ENCODE measurements at places on chromosomes 13 and 19. TPM values are rescaled to one million over a fixed set of nuclear protein-coding genes. Genes with fewer than 3 reads are reported as not detected.

DNA sequence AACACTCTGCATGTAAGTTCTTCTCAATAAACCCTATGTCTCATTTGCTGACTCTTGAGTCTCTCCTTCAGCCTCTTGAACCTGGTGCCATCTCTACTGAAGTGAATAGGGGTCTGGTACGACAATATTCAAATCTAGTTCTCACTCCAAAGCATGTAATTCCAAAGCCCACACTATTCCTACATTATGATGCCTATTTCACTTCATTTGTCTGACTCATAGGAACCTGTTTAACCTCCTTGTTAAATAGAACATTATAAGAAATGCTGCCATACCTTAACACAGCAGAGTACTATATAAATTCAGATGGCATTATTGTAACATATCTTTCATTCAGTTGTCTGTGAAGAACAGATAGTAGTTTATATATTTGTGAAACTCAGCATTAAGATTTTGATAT lies 67.1 kb downstream of the STARD13 start:
- no peak overlapping the region for H3K4me3 ChIP-seq
- H3K27ac ChIP-seq, result peak overlapping the region; percentile 55
- H3K4me1 ChIP-seq, result peaks cover 38% of the 10 kb centered on the region

Gene PSG2
- total RNA-seq, result 0.41 TPM

- no peaks in the 10 kb centered on the region for H3K27me3 ChIP-seq
- no peaks in the 10 kb centered on the region for H3K4me1 ChIP-seq
- H3K27ac ChIP-seq, result no peak overlapping the region
- no peak overlapping the region for H3K4me3 ChIP-seq
Observed at GRCh38 chr19:32773126-32773525, 53.6 kb downstream of the TDRD12 start.

DNA sequence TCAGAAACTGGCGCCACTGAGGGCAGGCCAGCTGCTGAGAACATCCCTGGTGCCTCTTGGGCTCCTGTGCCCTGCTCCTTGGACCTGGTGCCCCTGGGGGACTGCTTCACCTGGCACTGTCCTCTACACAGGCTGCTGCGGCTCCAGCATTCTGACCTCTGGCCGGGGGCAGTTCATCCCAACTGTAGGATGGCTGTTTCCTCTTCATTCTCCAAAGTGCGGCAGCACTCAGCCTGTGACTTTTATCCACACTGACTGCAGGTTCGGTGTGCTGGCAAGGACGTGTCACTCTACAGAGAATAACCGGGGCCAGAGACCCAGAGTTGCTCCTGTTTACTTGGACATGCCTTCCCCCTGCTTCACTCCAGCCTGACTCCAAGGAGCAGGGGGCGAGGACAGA lies 7.6 kb upstream of the ANKRD10 start:
- no peak for DNase-seq
- H3K4me3 ChIP-seq, result no peak overlapping the region
- no peak overlapping the region for H3K27ac ChIP-seq
- no peaks in the 10 kb centered on the region for H3K36me3 ChIP-seq
- no peaks in the 10 kb centered on the region for H3K4me1 ChIP-seq
- peaks cover 11% of the 10 kb centered on the region for H3K27me3 ChIP-seq

Gene SERTM1
- 0.41 TPM for total RNA-seq

Gene ZNF528
- 7.5 TPM for total RNA-seq

DNA sequence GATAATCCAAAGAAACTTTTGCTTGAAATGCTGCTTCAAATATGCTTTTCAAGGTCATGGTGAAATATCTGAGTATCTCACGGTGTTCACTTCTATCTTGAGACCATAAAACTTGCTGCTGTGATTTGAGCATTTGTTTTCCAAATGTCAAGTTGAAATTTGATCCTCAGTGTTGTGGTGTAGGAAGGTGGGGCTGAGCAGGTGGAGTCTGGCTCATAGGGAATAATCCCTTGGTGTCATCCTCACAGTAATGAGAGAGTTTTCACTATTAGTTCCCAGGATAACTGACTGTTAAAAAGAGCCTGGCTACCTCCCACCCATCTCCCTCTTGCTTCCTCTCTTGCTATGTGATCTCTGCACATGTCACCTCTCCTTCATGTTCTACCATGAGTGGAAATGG lies 858.0 kb upstream of the SLITRK5 start:
- DNase-seq, result no peak
- H3K36me3 ChIP-seq, result no peaks in the 10 kb centered on the region
- no peaks in the 10 kb centered on the region for H3K4me1 ChIP-seq
- H3K27me3 ChIP-seq, result no peaks in the 10 kb centered on the region
- H3K27ac ChIP-seq, result no peak overlapping the region

DNA sequence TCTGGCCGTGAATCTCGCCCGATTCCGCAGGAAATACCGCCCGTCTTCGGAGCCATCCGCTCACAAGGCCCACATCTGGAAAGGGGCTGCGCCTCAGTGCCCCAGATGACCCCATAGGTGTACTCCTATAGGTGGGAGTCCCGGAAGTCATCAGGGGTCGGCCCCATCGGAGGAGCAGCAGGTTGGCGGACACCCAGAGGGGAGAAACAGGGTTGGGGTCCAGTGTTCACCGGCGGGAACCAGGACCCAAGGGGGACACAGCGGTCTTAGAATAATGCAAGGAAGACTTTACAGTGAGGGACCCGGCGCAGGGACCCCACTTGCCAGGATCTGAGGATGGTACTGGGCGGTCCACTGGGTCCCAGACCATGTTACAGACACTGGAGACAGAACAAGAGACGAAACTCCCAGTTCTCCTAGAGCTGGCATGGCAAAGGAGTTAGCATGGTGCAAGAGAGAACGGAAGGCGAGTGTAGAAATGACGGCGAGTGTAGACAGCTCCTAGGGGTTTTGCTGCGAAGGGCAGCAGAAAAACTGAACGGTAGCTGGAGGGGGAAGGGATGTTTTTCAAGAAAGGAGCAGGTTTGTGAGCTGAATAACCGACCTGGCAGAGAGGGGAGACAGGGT lies 4.2 kb upstream of the RGL3 start:
- H3K27ac ChIP-seq, result no peak overlapping the region
- no peak for DNase-seq
- H3K4me3 ChIP-seq, result no peak overlapping the region
- peaks cover 3% of the 10 kb centered on the region for H3K4me1 ChIP-seq

Gene PLPPR3
- 29.2 TPM for total RNA-seq

- no peak overlapping the region for H3K27ac ChIP-seq
- no peaks in the 10 kb centered on the region for H3K36me3 ChIP-seq
- peaks cover 36% of the 10 kb centered on the region for H3K4me1 ChIP-seq
- DNase-seq, result no peak
Observed at GRCh38 chr13:28336193-28336657, 158.7 kb downstream of the FLT1 start.

Gene FBXO17
- total RNA-seq, result 15.9 TPM

GRCh38 chr13:38713046-38713445 lies 26.2 kb downstream of the FREM2 start:
- H3K27ac ChIP-seq, result no peak overlapping the region
- H3K36me3 ChIP-seq, result no peaks in the 10 kb centered on the region
- H3K27me3 ChIP-seq, result no peaks in the 10 kb centered on the region
- H3K4me1 ChIP-seq, result no peaks in the 10 kb centered on the region

DNA sequence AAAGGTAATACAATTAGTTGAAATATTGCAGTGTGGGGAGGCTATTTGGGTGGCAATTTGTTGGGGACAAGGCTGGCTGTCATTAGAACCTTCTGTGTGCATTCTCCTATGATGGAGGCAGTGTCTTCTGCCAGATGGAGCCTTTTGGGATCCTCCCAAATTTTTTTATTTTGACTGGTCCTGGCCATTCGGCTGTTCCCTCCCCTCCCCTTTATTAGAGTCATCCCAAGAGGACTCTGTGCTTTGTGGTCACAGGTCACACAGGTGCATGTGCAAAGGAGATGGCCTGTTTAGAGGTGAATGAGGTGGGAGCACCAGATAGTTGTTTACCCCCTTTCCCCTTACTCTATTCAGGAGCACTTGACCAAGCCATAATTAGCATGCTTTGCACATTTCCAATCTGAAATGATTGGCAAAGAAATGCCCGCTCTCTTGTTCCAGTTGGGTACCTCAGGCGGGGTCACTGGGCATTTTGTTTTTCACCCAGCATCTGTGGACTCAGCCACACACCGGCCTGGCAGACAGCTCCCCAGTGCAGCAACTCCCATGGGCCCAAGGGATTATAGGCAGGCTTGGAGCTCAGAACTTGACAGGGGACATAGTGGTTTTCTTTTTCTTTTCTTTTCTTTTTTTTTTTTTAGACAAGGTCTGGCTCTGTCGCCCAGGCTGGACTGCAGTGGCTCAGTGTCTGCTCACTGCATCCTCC lies 19.8 kb downstream of the GATAD2A start:
- no peaks in the 10 kb centered on the region for H3K27me3 ChIP-seq
- no peak for DNase-seq
- H3K27ac ChIP-seq, result no peak overlapping the region
- H3K36me3 ChIP-seq, result no peaks in the 10 kb centered on the region

GRCh38 chr19:2700660-2701360 lies 1.7 kb downstream of the GNG7 start:
- no peak for DNase-seq
- H3K27me3 ChIP-seq, result peaks cover 32% of the 10 kb centered on the region
